RWPE2 (cell line): ENCODE measurements at places on chromosomes 16 and 17.

DNA sequence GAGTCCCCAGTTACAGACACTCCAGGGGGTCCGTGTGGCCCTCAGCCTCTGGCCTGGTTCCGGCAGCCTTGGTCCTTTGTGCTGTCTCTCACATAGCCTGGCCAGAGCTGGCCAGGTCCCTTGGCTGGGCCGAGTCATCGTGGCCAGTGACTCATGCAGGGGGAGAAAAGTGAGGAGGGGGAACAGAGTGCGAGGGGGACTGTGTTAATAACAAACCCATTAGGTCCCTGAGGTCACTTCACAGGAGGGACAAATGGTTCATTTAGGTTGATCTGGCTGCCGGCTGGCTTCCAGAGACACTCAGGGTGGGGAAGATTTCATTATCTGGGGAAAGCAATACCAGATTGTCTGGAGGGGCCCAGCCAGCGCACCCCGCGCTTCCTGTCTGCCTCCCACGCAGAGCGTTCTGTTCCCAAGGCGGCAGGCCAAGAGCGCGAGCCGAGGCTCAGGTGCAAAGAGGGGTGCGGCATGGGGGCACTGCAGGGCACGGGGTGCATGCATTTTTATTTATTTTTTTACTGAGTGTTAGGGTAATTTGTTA, 223.1 kb downstream of the SEC14L1 start:
- peak; percentile 60 for DNase-seq

DNA sequence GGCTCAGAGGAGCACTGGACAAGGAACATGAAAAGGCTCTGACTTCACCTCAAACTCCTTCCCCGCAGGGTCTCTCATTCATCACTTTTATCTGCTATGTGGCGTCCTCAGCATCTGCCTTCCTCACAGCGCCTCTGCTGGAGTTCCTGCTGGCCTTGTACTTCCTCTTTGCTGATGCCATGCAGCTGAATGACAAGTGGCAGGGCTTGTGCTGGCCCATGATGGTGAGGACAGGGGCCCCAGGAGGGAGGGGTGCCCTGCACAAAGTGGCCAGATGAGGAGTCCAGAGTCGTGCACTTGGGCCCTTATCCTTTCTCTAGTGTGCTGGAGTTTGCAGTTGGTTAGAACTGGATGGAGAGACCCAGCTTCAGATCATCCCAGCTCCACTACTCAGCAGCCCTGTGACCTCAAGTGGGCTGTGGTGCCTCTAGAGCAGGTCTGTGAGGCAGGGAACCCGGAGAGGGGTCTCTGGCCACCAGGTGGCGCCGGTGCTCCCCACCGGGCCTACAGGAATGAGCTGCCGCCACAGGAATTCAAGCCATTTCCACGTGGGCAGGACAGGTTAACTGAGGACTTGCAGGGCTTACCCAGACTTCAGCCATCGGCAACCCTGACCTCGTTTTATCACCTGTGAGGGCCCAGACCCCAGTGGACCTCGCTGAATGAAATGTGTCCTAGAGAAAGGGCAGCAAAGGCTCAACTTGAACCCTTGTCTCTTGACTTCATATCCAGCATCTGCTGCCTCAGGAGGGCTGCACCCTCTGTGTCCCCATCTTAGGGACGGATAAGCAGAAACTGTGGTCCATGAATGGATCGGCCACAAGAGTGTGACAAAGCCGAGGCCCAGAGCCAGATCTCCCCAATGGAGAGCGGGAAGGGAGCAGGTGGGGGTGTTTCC, 4.0 kb downstream of the CMTM3 start:
- DNase-seq, result peak; percentile 92

DNA sequence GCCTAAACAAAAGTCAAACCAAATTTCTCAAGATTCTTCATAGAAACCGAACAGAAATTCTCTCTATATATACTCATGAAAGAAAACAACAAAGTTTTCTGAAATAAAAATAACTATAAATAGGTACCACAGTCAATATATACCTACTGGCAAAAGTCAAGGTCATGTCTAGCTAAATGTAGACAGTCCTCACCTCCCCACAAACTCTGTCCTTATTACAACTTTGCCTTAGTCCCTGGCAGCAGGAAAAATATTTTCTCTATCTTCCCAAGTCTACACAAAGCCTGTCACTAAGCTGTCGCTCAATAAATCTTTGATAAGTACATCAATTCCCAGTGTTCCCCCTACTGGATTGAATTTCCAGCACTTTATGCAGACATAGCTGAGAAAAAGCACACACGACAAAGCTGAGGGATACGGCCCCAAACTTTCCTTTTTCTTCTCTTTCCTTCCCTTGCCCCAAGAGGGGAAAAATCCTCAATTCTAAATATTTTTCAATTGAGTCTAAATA, 2.7 kb downstream of the CFAP20 start:
- DNase-seq, result no peak

DNA sequence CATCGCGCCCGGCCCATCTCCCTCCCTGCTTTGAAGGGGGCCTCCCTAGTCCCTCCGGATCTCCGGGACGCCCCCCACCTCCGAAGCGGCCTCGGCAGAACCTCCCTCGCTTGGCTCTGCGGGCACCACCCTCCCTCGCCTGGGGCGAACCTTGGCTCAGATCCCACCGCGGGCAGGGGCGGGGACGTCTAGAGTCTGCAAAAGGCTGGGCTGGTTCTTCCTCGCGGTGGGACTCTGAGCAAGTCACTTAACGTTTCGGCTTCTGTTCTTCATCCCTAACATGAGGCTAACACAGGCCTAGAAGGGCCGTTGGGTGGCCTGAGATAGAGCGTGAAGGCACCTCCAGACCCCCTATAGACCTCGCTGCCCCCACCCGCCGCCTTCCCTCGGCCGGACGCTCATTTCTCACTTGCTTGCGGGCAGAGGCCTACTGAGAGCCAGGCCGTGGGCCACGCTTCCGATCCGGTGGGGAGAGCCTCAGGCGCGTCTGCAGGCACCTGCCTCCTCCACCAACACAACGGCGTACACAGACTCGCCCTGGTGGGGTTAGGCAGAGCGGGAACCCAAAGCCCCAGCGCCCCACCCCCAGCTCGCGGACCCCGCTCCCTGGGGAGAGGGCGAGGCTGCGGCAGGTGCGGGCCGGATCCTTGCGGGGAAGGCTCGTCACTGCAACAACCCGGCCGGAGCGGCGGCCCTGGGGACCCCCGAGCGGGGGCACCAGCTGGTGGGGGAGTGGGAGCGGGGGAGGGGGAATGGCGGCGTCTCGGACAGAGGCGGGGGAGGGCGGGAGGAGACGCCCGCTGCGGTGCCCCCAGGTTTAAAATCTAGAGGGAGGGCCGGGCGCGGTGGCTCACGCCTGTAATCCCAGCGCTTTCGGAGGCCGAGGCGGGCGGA, 5.4 kb downstream of the MYO1C start:
- no peak for DNase-seq

DNA sequence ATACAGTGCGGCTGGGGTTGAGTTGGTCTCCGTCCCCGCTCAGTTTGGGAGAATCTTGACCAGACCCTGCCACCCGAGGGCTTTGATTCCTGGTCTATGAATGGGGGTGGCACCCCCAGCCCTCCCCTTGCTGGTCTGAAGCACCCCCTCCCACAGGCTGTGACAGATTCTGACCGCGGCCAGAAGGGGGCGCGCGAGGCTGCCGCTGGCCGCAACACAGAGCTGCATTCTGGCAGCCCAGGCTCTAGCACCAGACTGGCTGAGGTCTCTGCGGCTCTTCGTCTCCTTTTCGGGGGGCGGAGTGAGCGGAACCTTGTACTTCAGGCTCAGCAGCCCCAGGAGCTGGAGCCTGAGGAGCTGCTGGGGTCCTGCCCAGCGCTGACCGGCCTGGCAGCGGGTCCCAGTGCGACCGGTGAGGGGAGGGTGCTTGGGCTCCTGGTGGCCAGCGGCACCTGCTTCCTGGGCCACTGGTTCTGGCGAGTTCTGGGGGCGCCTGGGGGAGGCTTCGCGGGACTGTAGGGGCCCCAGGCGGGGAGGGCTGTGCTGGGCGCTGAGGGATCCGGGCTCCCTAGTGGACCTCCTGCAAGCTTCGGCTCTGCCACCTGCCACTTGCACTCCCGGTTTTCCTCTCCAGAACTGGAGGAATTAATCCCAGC, 1011.6 kb downstream of the KCNJ18 start:
- no peak for DNase-seq

GRCh38 chr16:53745753-53746266, 41.9 kb downstream of the FTO start:
- DNase-seq, result no peak

- no peak for DNase-seq
These were observed 310.6 kb downstream of the MAP2K6 start for GRCh38 chr17:69725146-69725545.

GRCh38 chr17:19724501-19725420, 8.4 kb upstream of the SLC47A2 start:
- peak; percentile 68 for DNase-seq

- DNase-seq, result no peak
These were observed 560.6 kb downstream of the TOX3 start for GRCh38 chr16:51986301-51986700.

- no peak for DNase-seq
These were observed 6.2 kb downstream of the GSE1 start for GRCh38 chr16:85619101-85619891.
